ENCODE measurements at places on chromosomes 6 and 20. TPM values are rescaled to one million over a fixed set of nuclear protein-coding genes. Genes with fewer than 3 reads are reported as not detected.

GRCh38 chr6:10733863-10734262 is 11.0 kb downstream of the TMEM14C start:
- no peak for DNase-seq

GRCh38 chr6:96834070-96834469 is 3.2 kb downstream of the GPR63 start:
- no peak for DNase-seq

The RNASET2 gene
- 91.4 TPM for total RNA-seq

DNA sequence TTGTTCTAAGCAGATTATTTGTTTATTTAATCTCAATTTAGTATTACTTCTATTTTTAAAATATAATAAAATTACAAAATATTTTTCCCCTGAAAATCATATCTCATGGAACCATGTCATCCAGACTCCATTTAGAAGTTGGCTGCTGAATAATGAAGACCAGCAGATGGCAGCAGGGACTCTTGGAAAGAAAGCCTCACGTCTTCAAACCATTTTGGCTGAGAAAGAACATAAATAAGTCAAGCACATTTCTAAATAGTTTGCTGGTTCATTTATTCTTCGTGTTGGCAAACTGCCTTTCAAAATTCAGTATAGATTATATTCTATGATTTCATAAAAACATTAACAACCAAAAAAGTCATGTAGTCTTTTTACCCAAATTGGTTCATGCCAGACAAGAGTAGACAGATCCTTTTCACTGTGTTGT is 71.7 kb downstream of the RCAN2 start:
- DNase-seq = peak; percentile 81

The RIPOR3 gene
- 8.2 TPM for total RNA-seq

DNA sequence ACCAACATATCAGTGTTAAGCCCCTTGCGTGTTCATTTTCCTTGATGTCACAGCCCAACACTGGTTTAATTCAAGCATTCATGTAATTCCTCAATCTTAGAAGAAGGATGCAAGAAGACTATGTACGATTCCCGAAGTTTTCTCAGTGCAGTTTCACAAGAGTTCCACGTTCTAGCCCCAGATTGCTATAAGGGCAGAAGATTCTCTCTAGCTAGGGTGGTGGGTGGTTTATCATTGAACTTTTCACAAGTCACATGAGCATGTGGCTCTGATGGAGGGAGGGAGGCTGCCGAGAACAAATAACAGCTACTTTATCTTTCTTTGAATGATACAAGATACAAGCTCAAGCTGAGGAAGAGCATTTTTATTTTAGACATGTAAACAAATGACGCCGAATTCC is 71.9 kb upstream of the NHSL1 start:
- DNase-seq = no peak

DNA sequence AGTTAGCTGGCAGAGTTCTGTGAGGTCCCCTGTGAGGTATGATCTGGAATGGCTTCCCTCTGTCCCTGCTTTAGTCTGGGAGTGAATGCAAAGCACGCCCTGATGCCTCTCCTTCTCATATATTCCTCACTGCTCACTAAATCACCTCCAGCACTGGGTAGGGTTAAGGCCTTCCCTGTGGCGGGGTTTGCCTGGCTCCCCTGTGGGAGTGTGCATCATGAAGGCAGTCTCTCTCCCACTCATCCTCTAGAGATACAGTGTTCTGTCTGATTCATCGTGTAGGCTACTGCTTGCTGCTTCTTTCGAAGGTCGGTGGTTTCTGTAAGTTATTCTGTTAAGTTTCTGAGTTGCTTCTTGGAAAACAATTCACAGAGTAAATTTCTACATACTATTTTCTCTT is 420.0 kb upstream of the EYS start:
- DNase-seq = no peak

The ID4 gene
- 2.8 TPM for total RNA-seq

The IL17F gene
- not detected for total RNA-seq

The TLDC2 gene
- total RNA-seq = 101 TPM

The NMBR gene
- total RNA-seq = not detected

DNA sequence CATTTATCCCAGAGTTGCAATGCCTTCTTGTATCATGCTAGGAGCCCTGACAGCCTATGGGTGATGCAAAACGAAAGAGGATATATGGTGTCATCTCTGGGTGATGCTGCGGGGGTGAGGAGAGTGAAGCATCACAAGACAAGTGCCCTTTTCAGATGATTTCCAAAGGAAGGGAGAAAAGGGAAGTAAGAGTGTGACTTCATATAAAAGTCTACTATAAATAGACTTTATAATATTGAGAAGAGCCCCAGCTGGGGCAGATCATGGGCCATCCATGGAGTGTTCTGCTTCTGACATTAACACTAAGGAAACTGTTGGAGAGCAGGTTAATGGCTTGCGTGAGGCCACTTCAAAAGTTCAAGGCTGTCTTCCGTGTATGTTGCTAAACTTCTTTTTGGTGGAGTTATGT is 4.4 kb downstream of the CD83 start:
- peak; percentile 76 for DNase-seq

DNA sequence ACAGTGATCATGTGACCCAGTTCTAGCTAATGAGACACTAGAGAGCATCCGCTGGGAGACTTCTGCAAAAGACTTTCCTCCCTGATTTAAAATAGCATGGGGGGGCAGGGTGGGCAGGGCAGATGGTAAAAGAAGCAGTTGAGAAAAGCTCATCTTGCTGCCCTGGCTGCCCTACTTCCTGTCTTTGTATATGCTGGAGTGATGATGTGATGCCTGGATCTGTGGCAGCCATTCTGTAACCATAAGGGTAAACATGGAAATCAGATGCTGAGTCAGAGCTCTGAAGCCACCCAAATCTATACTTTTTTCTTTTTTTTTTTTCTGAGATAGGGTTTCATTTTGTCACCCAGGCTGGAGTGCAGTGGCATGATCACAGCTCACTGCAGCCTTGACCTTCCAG is 25.4 kb downstream of the ZFP64 start:
- no peak for DNase-seq

DNA sequence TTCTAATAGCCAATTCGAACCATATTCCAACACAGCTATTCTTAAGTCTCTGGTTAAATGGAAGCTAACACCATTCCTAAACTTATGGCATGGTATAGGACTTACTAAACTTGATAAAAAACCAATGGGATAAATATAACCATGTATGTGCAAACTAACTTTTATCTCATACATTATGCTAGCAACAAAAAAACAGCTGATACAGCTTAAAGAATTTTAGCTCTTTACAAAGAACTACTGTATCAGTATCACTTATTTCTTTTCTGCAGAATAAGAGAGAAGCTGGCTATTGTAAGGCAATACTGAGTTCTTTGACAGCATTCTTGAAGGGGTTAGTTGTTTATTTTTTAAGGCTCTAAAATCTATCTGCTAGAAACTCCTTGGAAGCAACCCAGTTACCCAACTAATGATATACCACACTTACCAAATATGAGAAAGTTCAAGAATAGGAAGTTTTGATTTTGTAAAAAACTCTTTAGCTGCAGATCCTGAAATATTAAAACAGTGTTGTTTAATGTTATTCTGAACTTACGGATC is 44.9 kb downstream of the REPS1 start:
- DNase-seq = no peak

DNA sequence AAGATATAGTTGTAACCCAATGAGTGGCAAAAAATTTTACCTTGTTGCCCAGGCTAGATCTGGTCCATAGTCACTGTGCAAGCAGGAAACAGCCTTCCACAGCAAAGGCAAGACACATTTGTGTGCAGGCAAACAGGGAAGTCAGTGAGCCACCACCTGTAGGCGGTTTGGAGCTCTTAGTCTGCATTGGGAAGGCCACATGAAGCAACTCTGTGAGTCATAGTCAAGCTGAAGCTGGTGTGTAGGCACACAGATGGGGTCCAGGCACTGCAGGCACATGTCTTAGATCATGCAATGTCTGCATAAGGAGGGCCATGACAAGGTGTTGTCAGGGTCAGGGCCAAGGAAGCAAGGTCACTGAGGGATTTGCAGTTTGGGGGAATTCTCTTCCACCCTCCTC is 543.2 kb upstream of the EPHA7 start:
- no peak for DNase-seq

DNA sequence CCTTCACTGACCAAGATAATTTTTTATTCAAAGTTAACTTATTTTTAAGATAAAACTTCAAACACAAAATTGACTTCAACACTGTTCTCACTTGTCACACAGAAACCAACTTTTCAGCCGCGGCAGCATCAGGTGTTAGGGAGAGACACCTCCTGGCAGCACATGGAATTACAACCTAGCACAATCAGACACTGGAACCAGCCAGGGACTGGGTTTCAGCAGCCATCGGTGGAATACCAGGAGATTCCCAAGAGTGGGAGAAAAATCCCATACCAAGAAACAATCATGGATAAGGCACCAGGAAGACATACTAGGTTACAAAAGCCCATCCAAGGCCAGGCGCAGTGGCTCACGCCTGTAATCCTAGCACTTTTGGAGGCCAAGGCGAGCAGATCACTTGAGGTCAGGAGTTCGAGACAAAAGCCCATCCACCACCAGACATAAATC is 70.0 kb downstream of the SNX5 start:
- DNase-seq = peak; percentile 89

GRCh38 chr20:37838769-37839431 is 64.0 kb upstream of the VSTM2L start:
- DNase-seq = no peak

The BCAS1 gene
- 35.0 TPM for total RNA-seq

GRCh38 chr20:6178537-6178936 is 55.7 kb upstream of the FERMT1 start:
- DNase-seq = no peak

- DNase-seq = no peak
Observed at GRCh38 chr20:46150943-46151342, 32.8 kb downstream of the CD40 start.

GRCh38 chr6:15086348-15087158 is 159.3 kb upstream of the JARID2 start:
- DNase-seq = peak; percentile 67

The TRPC4AP gene
- 86.5 TPM for total RNA-seq

- no peak for DNase-seq
Observed at GRCh38 chr20:4563031-4563430, 158.7 kb upstream of the PRND start.

DNA sequence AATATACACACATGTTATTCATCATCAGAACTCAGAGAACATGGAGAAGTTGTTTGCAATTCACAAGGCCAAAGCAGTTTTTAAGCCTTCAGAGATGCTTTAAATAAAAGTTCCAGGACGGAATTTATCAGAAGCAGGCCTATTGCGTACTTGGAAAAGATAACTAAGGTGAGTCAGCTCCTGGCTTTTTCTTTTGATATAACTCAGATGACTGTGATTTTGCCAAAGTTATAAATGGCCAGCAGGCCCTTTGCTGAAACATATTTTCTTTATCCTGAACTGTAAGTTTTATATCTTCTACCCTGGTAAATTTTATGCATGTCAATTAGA is 55.0 kb upstream of the PLCB1 start:
- DNase-seq = no peak

DNA sequence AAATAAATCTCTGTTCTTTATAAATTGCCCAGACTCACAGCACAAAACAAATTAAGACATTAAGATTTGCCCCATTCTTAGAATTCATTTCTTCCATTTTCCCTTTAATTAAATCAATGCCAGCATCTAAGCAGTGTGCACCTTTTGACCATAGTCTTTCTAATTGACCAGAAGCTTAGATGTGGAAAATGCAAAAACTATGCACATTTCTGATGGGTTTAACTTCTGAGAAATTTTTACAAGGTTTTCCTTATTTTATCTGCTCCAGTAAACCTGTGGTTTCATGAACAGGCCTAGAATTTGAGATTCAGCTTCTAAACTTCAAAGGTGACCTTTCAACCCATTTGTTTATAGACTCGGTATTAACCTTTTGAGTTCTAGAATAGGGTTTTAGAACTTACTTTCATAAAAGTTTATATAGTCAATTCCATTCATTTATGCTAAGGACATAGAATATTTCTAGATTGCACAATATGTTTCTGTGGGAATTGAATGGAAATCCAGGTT is 437.8 kb upstream of the HSF2 start:
- DNase-seq = no peak

The NNAT gene
- total RNA-seq = not detected

- no peak for DNase-seq
Observed at GRCh38 chr20:20203784-20204183, 151.5 kb downstream of the CFAP61 start.

- no peak for DNase-seq
Observed at GRCh38 chr20:18007534-18008292, 38.9 kb downstream of the MGME1 start.

The SPAG4 gene
- 28.1 TPM for total RNA-seq

- DNase-seq = no peak
Observed at GRCh38 chr6:14543971-14544585, 426.5 kb downstream of the CD83 start.

DNA sequence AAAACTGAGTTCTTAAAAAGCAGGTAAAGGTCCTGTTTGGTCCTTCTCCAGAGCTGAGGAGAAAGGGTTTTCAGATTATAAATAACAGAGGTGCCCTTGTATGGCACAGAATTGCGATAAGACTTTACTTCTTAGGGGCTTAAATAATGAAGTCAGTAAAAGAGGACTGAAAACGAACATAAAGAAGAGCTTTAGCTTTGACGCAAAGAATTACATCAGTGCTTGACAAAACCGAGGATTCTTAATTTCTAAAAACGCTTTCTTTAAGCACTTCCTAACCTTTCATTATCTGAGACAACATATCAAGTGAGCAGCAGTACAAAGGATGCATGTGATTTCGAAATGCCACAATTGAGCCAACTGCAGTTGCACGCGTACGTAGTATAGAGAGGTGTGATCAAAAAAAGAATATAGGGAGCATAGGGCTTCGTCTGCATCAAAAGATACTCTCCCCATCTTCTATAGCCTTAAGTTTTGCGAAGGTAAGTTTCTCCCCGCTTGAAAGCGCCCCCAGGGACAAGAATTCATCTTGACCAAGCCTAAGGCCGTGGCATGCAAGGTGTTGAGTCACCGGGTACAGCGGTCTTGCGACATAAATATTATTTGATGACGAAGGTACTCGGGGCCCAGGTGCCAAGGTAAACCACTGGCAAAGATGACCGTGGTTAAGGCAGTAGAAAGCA is 778 bp upstream of the LOC128125822 start:
- peak; percentile 87 for DNase-seq

DNA sequence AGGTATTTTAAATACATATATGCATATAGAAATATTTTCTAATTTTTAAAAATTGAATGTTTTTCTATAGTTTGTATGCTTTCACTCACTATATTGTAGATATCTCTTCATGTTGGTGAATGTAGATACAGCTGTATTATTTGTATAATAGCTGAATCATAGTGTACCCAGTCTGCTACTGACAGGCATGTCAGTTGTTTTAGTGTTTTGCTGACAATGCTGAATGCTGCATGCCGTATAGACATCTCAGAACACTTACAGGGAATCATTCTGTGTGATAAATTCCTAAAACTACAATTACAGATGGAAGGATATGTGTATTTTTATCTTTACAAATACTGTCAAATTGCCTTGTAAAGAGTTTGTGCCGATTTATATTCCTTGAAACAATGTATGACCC is 175.4 kb downstream of the SIM1 start:
- no peak for DNase-seq

The KCNK16 gene
- total RNA-seq = not detected

GRCh38 chr6:89910902-89911240 is 16.6 kb downstream of the GJA10 start:
- no peak for DNase-seq

- no peak for DNase-seq
Observed at GRCh38 chr6:106967936-106968555, 6.5 kb downstream of the CD24 start.

The PNISR gene
- total RNA-seq = 208 TPM
